ENCODE measurements at places on chromosomes 6 and 20. TPM values are rescaled to one million over a fixed set of nuclear protein-coding genes. Genes with fewer than 3 reads are reported as not detected.

DNA sequence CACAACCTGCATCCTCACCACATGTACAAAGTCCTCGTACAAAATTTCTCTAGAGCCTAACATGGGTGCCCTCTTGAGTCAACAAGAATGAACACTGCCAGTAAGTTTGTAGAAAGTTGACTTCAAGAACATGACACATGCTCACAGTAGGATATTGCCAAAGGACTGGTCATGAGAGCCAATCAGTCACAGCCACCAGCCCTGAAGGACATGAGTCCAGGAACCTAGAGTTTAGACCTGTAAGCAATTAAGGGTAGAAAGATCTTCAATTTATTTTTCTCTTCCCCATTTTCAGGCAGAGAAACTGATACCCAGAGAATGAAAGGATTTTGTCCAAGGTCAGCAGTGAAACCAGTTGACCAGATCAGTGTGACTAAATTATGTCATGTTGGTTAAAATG is 96.1 kb downstream of the MAFB start:
- H3K4me1 ChIP-seq: no peaks in the 10 kb centered on the region
- H3K27ac ChIP-seq: no peak overlapping the region
- no peak for DNase-seq

DNA sequence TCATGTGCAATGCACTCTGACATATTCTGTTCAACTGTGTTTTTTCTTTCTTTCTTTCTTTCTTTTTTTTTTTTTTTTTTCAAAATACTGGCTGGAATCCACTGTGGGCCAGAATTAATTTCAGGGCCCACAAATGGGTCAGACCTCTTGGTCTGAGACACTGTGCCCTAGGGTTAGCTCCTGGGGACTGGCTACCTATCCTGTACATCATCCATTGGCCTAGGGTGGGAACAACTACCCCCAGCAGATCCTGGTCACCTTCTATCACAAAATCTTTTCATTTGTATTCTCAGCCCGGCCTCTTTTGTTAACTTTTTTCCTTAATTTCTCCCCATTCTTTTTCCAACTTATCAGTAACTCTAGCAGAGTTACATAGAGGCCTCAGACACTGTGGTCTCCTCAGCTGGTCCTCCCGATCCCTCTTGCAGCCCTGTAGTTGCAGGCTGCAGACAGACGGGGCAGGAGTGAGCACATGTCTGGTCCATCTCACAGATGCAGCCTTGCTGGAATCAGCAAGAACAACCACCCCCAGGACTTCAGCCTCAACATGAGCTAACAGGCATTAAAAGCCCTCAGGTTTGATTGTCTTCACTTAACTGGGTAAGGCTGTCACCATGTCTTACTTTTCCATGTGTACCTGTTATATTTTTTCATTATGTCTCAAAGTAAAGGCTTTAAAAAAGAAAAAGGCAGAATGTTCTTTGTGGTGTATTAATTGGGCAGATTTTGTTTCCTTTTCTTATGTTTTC is 41.3 kb downstream of the TXLNB start:
- H3K4me3 ChIP-seq: no peak overlapping the region
- H3K27ac ChIP-seq: peak overlapping the region; percentile 63
- no peaks in the 10 kb centered on the region for H3K36me3 ChIP-seq
- H3K4me1 ChIP-seq: peaks cover 22% of the 10 kb centered on the region

- no peak for DNase-seq
- H3K27ac ChIP-seq: no peak overlapping the region
- no peaks in the 10 kb centered on the region for H3K36me3 ChIP-seq
- H3K4me1 ChIP-seq: no peaks in the 10 kb centered on the region
- H3K4me3 ChIP-seq: no peak overlapping the region
These were observed 17.2 kb upstream of the IL22RA2 start for GRCh38 chr6:137190583-137191094.

GRCh38 chr20:42212391-42212790 is 594.2 kb upstream of the CHD6 start:
- no peaks in the 10 kb centered on the region for H3K4me1 ChIP-seq
- H3K4me3 ChIP-seq: no peak overlapping the region
- no peak for DNase-seq
- H3K27ac ChIP-seq: no peak overlapping the region
- no peaks in the 10 kb centered on the region for H3K36me3 ChIP-seq

- no peak overlapping the region for H3K4me3 ChIP-seq
- no peaks in the 10 kb centered on the region for H3K4me1 ChIP-seq
- H3K36me3 ChIP-seq: no peaks in the 10 kb centered on the region
- H3K27me3 ChIP-seq: no peaks in the 10 kb centered on the region
- DNase-seq: no peak
These were observed 30.9 kb downstream of the TMEM200A start for GRCh38 chr6:130396722-130397121.

GRCh38 chr20:208942-209566 is 18.0 kb upstream of the DEFB129 start:
- no peaks in the 10 kb centered on the region for H3K27me3 ChIP-seq
- no peak overlapping the region for H3K27ac ChIP-seq
- H3K4me3 ChIP-seq: no peak overlapping the region

GRCh38 chr6:45987856-45988255 is 27.8 kb downstream of the CLIC5 start:
- no peaks in the 10 kb centered on the region for H3K27me3 ChIP-seq
- no peak overlapping the region for H3K4me3 ChIP-seq

DNA sequence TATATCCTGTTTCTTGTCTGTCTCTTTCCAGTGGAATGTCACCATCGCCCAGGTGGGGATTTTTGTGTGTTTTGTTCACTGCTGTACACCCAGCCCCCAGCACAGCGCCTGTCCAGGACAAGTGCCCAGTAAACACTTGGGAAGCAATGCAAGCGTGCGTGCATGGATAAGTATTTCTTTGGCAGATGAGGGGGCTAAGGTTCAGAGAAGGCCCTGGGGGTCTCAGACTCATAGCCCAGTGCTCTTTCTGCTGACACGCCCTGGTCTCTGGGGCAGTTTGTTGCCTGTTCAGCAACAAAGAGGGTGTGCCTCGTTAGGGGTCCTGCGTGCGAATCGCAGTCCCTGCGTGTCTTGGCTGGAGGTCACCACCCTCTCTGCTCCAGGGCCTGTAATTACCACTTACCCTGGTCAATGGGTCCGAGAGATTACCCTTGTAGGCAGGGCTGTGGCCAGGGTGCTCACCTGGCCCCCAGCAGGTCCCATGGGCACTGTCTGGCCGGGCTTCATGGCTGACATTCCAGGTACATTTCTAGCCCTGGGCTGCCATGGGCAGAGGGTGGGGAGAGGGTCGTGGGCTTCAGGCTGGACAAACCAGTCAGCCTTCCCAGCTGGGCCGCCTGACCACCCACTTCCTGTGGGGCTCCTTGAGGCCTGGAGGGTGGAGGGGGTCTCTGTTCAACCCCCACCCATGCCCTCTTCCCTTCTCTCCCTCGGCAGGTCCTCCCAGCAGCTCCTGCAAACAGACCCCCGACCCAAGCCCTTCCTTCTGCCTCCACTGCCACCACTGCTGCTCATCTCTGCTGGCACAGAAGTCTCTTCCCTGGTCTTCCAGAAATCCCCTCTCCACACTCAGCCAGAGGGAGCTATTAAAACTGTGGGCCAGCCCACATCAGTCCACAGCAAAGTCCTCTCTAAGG is 87.1 kb downstream of the CEBPB start:
- H3K27ac ChIP-seq: peak overlapping the region; percentile 41
- no peaks in the 10 kb centered on the region for H3K36me3 ChIP-seq
- no peak overlapping the region for H3K4me3 ChIP-seq

DNA sequence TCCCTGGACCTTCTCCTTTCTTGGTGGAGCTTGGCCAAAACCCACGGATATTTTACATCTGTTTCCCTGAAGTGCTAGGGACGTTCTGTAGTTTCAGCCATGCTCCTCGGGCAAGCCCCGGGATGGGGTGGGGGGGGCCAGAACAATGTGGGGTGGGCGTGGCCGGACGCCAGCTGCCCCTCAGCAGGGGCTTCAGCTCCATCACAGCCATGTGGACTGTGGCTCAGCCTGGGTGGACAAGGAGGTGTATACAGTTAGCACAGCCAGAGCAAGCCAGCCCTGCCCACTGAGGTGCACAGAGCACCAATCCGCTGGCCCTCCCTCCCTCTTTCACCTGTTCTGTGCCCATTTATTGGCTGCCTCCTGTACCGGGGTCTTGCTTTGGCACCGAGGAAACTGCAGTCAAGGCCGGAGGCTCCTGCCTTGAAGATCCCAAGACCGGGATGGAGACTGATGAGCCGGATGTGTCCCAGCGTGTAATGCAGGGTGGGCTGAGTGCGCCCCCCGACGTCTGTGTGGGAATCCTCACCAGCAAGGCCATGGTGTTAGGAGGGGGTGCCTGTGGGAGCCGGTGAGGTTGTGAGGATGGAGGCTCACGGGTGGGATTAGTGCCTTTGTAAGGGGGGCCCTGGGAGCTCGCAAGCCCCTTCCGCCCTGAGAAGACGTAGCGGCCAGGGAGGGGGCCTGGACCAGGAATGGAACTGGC is 28.0 kb downstream of the FRMD1 start:
- no peak for DNase-seq
- no peaks in the 10 kb centered on the region for H3K27me3 ChIP-seq
- H3K27ac ChIP-seq: no peak overlapping the region
- H3K36me3 ChIP-seq: no peaks in the 10 kb centered on the region
- no peaks in the 10 kb centered on the region for H3K4me1 ChIP-seq
- no peak overlapping the region for H3K4me3 ChIP-seq

GRCh38 chr6:125871365-125871764 is 80.6 kb downstream of the NCOA7 start:
- no peak overlapping the region for H3K27ac ChIP-seq
- no peaks in the 10 kb centered on the region for H3K36me3 ChIP-seq

- no peak overlapping the region for H3K4me3 ChIP-seq
- no peak for DNase-seq
- no peaks in the 10 kb centered on the region for H3K36me3 ChIP-seq
- H3K4me1 ChIP-seq: peaks cover 14% of the 10 kb centered on the region
- no peak overlapping the region for H3K27ac ChIP-seq
These were observed 41.8 kb upstream of the LAMA4 start for GRCh38 chr6:112296122-112296521.

GRCh38 chr6:12137480-12137879 is 125.4 kb downstream of the HIVEP1 start:
- peak; percentile 53 for DNase-seq
- H3K27ac ChIP-seq: no peak overlapping the region
- H3K4me1 ChIP-seq: peaks cover 25% of the 10 kb centered on the region

GRCh38 chr20:2871111-2871465 is 2.2 kb upstream of the PTPRA start:
- H3K4me3 ChIP-seq: no peak overlapping the region
- DNase-seq: no peak
- no peak overlapping the region for H3K27ac ChIP-seq
- peaks cover 2% of the 10 kb centered on the region for H3K36me3 ChIP-seq
- H3K27me3 ChIP-seq: no peaks in the 10 kb centered on the region

- peaks cover 10% of the 10 kb centered on the region for H3K36me3 ChIP-seq
- H3K4me1 ChIP-seq: no peaks in the 10 kb centered on the region
- H3K27me3 ChIP-seq: no peaks in the 10 kb centered on the region
- DNase-seq: no peak
- H3K27ac ChIP-seq: no peak overlapping the region
- no peak overlapping the region for H3K4me3 ChIP-seq
These were observed 107.9 kb downstream of the RPP40 start for GRCh38 chr6:4895971-4896370.

DNA sequence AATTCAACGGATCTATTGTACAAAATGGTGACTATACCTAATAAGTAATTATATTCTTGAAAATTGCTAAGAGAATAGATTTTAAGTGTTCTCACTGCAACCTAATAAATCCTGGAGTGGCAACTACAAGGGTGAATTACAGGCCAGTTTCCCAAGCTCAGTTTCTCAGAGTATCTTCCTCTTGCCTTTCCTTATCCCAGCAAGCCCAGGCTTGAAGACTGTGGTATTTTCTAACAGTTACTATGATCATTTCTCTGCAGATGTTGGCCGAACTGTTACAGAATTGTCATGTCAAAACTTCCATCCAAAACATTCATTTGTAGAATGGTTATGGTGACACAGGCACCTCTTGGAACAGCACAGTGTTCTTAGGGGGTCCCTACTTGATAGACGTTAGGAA is 138.1 kb upstream of the PTCHD4 start:
- no peak for DNase-seq
- no peaks in the 10 kb centered on the region for H3K4me1 ChIP-seq
- no peak overlapping the region for H3K4me3 ChIP-seq

DNA sequence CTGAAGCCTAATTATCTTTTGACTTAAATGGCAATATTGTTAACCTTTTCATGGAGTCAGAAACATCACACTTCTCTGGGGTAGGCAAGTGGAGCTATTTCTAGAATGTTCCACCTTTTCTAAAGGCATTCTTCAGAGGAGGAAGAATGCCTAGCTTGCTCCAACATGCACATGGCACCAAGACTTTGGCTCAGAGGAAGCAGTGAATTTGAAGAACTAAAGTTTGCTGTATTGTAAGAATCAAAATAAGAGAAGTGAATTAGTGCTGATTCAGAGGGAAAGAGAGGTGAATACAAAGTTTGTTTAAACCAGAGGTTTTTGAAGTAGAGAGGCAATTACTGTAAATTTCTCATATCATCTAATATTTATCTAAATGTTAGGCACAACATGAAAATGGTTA is 92.2 kb downstream of the SOBP start:
- no peaks in the 10 kb centered on the region for H3K4me1 ChIP-seq
- no peaks in the 10 kb centered on the region for H3K36me3 ChIP-seq
- H3K4me3 ChIP-seq: no peak overlapping the region
- no peak overlapping the region for H3K27ac ChIP-seq
- H3K27me3 ChIP-seq: no peaks in the 10 kb centered on the region

GRCh38 chr6:7419065-7419464 is 29.5 kb downstream of the RIOK1 start:
- H3K4me3 ChIP-seq: no peak overlapping the region
- no peak for DNase-seq
- no peak overlapping the region for H3K27ac ChIP-seq

- no peak overlapping the region for H3K27ac ChIP-seq
- H3K36me3 ChIP-seq: no peaks in the 10 kb centered on the region
- H3K4me3 ChIP-seq: no peak overlapping the region
- no peaks in the 10 kb centered on the region for H3K27me3 ChIP-seq
These were observed 61.5 kb downstream of the EDN1 start for GRCh38 chr6:12351672-12352071.

DNA sequence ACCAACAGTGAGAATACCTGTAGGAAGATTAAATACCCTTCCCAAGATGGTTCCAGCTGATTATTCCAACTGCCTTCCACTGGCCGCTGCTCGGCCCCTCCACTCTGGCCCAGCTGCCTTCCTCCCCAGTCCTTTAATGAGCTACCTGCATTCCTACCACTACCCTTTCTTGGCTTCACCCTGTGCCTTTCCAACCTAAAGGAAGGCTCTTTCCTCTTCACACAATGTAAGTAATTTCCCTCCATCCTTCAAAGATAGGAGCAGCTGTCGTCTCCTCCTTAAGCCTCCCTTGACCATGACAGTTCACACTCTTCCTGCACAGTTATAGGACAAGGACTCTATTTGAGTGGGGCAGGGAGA is 16.2 kb upstream of the SNX9 start:
- H3K27me3 ChIP-seq: no peaks in the 10 kb centered on the region
- no peak for DNase-seq
- no peak overlapping the region for H3K4me3 ChIP-seq
- H3K36me3 ChIP-seq: no peaks in the 10 kb centered on the region
- H3K27ac ChIP-seq: no peak overlapping the region

GRCh38 chr6:89161326-89162046 is 15.6 kb downstream of the PM20D2 start:
- peaks cover 3% of the 10 kb centered on the region for H3K36me3 ChIP-seq
- peaks cover 45% of the 10 kb centered on the region for H3K4me1 ChIP-seq
- no peak for DNase-seq
- H3K27ac ChIP-seq: peak overlapping the region; percentile 87
- H3K4me3 ChIP-seq: peak overlapping the region; percentile 62

The KHDC1L gene
- not detected for total RNA-seq

The SMPDL3A gene
- total RNA-seq: 8.0 TPM

The COL11A2 gene
- 1.9 TPM for total RNA-seq

The TCF21 gene
- 0.28 TPM for total RNA-seq

The STX11 gene
- total RNA-seq: 12.1 TPM

The OPRM1 gene
- total RNA-seq: not detected

The CPNE5 gene
- 0.85 TPM for total RNA-seq

The RNF5 gene
- total RNA-seq: 68.4 TPM
